ENCODE measurements at places on chromosomes 12 and 14.

- no peak for DNase-seq
Measured at GRCh38 chr12:6978611-6979011, 7.9 kb downstream of the EMG1 start.

DNA sequence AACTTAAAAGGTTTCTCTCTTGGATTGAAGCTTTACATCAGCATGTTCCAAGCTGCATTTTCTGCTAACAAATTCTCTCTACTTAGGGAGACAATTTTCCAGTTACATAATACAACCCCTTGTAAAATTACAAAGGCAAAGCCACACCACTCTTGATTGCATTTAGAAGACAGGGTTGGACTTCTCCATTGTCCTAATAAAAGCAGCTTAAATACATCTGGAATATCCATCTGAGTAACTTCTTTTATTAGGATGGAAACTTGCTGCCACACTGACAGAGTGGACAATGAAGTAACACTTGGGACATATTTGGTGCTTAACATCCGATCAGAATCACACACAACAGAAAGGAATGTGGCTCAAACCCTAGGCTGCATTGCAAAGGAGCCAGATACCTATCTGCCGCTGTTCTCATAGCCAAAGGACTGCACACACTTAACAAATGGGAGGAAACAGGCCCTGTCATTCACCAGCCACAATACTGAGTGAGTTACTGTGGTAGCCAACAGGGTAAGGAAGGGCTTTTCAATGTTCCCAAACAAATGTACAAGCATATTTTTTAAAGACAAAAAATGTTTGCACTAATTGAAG lies 157.2 kb downstream of the PAX9 start:
- no peak for DNase-seq

GRCh38 chr14:54713379-54713778 lies 146.5 kb downstream of the SAMD4A start:
- no peak for DNase-seq

DNA sequence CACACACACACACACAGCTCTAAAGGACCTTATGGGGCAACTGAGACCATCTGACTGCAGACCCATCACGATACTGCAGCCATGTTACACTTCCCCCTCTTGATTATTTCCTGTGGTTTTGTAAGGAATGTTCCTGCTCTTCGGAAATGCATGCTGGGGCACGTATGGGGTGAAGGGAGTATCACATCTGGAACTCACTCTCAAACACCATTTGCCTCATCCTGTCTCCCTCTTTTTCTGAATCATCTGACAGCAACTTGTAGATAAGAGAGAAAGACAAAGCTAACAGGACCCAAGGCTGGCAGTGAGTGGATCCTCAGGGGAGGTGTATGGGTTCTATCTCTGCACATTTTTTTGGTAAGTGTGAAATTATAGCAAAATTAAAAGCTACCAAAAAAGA lies 50.3 kb downstream of the RIMBP2 start:
- no peak for DNase-seq

- DNase-seq: no peak
Measured at GRCh38 chr12:32482226-32482625, 82.9 kb downstream of the FGD4 start.

DNA sequence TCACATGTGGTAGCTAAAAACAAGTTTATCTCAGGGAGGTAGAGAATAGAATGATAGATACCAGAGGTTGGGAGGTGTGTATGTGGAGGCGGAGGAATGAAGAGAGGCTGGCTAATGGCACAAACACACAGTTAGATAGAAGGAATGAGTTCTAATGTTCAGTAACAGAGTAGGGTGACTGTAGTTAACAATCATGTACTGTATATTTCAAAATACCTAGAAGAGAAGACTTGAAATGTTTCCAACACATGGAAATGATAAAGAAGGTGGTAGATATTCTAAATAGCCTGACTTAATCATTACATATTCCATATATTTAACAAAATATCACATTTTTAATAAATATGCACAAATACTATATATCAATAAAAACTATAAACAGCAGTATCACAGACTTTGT lies 8.9 kb upstream of the IFNG-AS1 start:
- DNase-seq: no peak

GRCh38 chr12:113137861-113138783 lies 2.6 kb upstream of the RASAL1 start:
- no peak for DNase-seq

GRCh38 chr12:94247246-94247645 lies 98.9 kb downstream of the PLXNC1 start:
- DNase-seq: no peak

DNA sequence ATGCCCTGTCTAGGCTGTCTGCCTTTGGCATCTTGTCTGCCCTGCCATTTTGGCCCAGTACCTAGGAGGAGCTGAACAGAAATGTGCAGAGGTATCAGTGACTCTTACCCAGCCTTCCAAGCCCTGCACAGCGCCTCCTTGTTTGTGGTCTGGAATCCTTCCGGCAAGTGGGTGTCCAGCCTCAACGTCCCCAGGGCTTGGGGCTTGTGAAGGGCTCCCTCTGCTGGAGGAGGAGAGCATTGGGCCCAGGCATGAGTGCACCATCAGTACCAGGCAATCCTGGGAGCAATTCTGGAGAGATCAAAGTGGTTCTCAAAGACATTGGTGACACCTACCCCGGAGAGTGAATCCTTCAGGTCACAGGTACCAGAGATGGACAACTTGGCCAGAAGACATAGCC lies 2.4 kb upstream of the TCL1B start:
- DNase-seq: no peak

DNA sequence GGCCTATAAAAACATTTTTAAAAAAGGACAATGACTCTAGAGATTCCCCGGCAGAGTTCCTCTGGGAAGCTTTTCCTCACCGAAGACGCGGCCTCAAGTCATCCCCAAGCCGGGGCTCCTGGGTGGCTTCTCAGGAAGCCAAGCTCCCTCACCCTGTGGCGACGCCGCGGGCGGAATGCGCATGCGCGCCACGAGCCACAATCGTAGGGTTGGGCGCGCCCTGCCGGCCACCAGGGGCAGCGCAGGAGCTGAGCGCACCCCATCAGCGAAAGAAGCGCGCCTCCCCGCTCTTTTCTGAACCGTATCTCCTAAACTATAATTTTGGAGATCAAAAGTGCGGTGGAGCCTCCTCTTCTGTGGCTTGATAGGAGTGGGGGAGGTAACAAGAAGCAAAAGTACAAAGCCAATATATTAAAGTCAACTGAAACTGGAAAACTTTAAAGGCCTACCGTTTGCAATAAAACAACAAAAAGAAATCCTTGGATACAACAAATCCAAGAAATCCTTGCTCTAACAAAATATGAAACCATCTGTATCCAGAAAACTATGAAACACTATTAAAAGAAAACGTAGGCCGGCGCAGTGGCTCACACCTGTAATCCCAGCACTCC lies 17.4 kb upstream of the CHFR start:
- peak; percentile 62 for DNase-seq

GRCh38 chr14:77579780-77580179 lies 36.7 kb downstream of the SPTLC2 start:
- DNase-seq: no peak

GRCh38 chr12:108133482-108133881 lies 4.4 kb downstream of the WSCD2 start:
- no peak for DNase-seq

DNA sequence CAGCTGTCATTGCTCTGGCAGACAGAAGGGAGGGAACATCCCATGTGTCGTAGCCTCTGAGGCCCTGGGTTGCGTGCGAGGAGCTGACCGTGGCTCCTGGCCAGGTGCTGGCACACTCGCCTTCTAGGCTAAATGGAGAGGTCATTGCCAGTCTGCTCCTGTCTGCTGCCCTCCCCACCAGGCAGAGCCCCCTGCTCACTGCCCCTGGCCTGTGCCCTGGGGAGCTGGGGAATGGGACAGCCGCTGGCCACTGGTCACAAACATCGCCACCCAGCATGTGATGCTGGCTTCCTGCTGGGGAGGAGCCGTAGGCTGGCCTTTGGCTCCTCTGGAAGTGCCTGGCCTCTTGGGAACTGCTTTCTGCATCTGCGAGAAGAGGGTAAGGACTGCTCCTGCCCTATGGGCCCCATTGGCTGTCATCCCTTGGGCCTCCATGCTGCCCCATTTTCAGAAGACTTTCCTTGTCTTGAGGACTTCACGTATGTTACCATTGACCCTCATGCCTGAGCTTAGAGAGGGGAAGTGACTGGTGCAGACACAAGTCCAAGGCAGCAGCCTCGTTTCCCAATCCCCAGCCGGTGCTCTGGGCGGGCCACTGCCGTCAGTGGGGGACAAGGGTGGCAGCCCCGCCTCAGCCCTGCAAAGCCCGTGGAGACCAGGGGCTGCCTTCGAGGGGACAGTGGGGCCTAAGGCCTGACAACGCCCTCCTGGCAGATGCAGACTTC lies 2.0 kb upstream of the TNFAIP2 start:
- no peak for DNase-seq

GRCh38 chr12:11162502-11162901 lies 8.5 kb upstream of the SMIM10L1 start:
- no peak for DNase-seq

- no peak for DNase-seq
Measured at GRCh38 chr12:65784289-65785015, 39.8 kb upstream of the HMGA2 start.

DNA sequence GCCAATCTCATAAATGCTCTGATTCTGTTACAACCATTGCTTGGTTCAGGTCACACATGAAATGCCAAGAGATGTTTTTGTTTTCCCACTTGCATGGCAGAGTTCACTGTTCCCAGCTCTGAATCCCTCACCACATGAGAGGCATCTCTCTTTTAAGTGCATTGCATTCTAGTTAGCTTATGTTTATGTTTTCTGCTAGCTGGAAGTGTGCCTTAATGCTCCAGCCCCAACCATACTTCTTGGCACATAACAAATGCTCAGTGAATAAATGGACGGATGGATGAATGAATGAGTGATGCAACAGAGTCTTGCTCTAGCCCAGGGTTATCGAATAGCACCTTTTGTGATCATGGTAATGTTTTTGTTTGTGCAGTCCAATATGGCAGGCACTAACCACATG lies 197.3 kb downstream of the PPM1H start:
- DNase-seq: no peak

DNA sequence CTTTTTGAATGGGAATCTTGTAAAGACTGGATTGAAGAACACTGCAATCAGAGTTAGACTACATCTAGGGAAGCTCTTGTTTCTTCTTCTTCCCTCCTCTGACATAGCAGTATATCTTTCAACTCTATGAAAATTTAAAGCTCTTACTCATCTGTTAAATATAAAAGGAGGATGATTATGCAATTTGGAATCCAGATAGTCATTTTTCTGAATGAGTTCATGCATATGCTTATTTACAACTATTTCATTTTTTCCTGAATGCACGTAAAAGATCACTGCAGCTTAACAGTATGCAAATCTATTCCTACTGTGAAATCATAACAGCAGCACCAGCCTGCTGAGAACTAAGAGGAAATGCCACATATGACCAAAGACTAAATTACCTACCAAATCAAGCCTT lies 133.5 kb upstream of the TMCC3 start:
- no peak for DNase-seq

DNA sequence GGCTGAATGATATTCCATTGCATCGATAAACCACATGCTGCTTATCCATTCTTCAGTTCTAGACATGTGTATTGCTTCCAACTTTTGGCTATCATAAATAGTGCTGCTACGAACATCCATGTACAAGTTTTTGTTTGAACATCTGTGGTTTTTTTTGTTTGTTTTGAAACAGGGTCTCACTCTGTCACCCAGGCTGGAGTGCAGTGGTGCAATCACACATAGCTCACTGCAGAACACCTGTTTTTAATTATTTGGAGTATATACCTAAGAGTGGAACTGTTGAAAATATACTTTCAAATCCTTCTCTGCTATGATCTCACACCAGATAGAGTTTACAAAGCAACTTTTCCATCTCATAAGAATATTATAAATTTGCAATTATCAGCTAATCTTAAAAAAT lies 124.2 kb downstream of the TTC7B start:
- DNase-seq: no peak

- DNase-seq: no peak
Measured at GRCh38 chr14:44405011-44405486, 102.0 kb downstream of the FSCB start.

DNA sequence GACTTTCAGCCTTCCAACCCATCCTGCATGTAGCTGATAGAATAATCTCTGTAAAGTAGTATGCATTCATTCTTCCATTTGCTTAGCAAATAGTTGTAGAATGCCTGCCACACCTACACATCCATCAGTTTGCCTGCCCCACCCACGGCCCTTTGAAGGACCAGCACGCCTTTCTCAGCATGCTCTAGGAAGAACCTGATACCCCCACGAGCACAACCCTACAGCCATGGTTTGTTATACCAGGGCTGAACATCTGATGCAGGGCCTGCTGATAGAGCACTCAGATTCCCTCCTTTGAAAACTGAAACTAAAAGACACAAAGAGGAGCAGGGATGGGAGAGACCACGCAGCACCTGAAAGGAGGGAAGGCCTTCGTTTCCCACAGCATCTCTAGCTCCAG lies 205.1 kb downstream of the ANO2 start:
- no peak for DNase-seq

DNA sequence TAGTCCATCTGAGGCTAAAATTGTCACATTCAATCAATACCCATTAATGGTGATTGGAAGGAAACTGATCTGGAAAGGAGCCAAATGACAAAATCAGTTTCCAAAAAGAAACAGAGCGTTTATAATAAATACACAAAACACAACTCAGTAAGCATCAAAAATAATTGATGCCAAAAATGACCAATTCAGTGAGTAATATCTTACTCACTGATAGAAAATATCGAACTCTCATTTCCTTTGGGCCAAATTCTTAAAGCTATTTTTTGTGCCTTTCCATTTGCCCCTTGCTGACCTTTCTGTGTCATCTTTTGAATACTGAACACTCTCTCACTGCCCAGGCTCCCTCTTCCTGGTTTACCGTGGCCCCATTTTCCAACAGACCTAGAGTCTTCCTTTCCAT lies 22.5 kb upstream of the ATP2B1 start:
- DNase-seq: no peak

- no peak for DNase-seq
Measured at GRCh38 chr14:33331176-33331949, 392.7 kb downstream of the NPAS3 start.

- DNase-seq: no peak
Measured at GRCh38 chr14:50656776-50657175, 11.3 kb downstream of the SAV1 start.

- DNase-seq: no peak
Measured at GRCh38 chr12:125124320-125124966, 59.2 kb downstream of the AACS start.

DNA sequence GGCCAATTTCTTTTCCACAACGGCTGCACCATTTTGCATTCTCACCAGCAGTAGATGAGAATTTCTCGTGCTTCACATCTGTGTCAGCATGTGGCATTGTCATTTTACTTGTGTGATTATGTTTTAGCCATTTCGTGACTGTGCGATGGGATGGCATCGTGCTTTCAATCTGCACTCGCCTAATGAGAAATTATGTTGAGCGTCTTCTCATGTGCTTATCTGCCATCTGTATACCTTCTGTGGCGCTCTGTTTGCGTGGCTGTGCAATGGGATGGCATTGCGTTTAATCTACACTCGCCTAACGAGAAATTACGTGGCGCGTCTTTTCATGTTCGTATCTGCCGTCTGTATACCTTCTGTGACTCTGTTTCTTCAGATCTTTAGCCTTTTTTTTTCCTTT lies 14.9 kb upstream of the GPR132 start:
- no peak for DNase-seq

- no peak for DNase-seq
Measured at GRCh38 chr12:103386451-103386850, 109.3 kb downstream of the C12orf42 start.
